ENCODE measurements at places on chromosomes 2 and 18. TPM values are rescaled to one million over a fixed set of nuclear protein-coding genes. Genes with fewer than 3 reads are reported as not detected.

SERTAD2 gene
- 18.8 TPM for total RNA-seq

C2orf15 gene
- total RNA-seq: 0.44 TPM

GRCh38 chr2:19674051-19675002, 227.5 kb downstream of the TTC32 start:
- DNase-seq: no peak

DNA sequence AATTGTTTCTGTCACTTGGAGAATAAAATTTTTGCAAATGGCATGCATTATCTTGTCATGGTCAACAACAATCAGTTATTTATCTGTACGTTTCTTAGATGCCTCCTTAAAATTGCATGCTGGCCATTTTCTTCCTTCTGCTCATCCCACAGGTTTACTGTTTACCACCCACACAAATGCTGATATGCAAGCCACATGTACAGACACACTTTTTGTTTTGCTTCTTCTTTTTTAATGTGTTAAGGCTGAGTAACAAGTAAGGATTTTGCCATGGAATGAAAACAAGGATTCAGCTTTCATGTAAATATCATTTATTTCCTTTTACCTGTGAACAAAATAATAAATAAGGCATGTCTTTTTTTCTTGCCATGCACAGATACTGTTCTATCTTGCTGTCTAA, 1077.1 kb upstream of the ZEB2 start:
- DNase-seq: no peak

GRCh38 chr2:161146209-161146775, 13.9 kb upstream of the TANK start:
- DNase-seq: no peak

REG1B gene
- 4.1 TPM for total RNA-seq

ZNF396 gene
- 3.3 TPM for total RNA-seq

GRCh38 chr18:59833785-59834184, 66.0 kb upstream of the PMAIP1 start:
- DNase-seq: no peak

CYP20A1 gene
- 24.3 TPM for total RNA-seq

GRCh38 chr18:67292814-67293213, 223.7 kb downstream of the DSEL start:
- DNase-seq: no peak

DNA sequence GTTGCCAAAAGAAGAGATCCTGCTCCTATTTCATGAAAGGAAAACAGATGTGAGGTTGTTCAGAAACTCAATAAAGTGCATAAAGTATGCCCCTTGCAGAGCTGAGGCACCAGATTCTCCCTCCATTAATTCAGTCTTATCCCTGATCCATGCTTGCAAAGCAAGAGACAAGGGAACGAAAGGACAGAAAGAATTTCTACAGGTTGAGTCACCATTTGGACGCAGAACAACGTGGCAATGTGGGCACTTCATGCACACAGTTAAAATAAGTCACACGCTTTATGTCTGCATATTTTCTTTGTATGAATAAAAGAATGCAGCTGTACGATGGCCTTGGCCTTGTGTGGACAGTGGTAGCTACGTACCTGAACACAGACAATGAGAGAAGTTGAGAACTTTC, 321.7 kb upstream of the REV1 start:
- DNase-seq: no peak

CRACDL gene
- total RNA-seq: 19.0 TPM
